ENCODE measurements at places on chromosomes 6 and 20.

GRCh38 chr6:144143878-144144277 lies 6.4 kb upstream of the STX11 start:
- peaks cover 3% of the 10 kb centered on the region for H3K4me1 ChIP-seq
- H3K36me3 ChIP-seq = no peaks in the 10 kb centered on the region
- no peak for DNase-seq

- H3K27me3 ChIP-seq = no peaks in the 10 kb centered on the region
- DNase-seq = no peak
- no peak overlapping the region for H3K27ac ChIP-seq
- no peak overlapping the region for H3K4me3 ChIP-seq
- no peaks in the 10 kb centered on the region for H3K36me3 ChIP-seq
Measured at GRCh38 chr6:115887891-115888290, 172.8 kb downstream of the FRK start.

- H3K27ac ChIP-seq = peak overlapping the region; percentile 96
- peak overlapping the region; percentile 85 for H3K4me3 ChIP-seq
- H3K36me3 ChIP-seq = peaks cover 16% of the 10 kb centered on the region
- peak; percentile 81 for DNase-seq
- peaks cover 20% of the 10 kb centered on the region for H3K4me1 ChIP-seq
Measured at GRCh38 chr6:28383235-28384142, 16.1 kb downstream of the ZSCAN12 start.

DNA sequence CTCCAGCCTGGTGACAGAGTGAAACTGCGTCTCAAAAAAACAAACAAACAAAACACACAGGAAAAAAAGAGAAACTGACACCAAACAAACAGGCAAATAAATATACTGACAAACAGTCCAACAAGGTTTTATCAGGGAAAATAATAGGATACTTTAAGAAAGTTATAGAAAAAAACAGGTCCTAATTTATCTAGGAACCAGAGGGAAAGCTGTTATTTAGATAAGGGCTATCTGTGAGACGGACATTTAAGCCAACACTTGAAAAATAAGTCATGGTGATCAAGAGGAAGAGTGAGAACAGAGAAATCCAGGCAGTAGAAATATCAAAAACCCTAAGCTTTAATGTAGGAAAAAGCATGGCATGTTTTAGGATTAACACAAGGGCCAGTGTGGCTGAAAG lies 68.9 kb downstream of the FAM217A start:
- H3K27me3 ChIP-seq = no peaks in the 10 kb centered on the region
- DNase-seq = no peak
- no peaks in the 10 kb centered on the region for H3K36me3 ChIP-seq
- peaks cover 51% of the 10 kb centered on the region for H3K4me1 ChIP-seq
- H3K27ac ChIP-seq = no peak overlapping the region
- no peak overlapping the region for H3K4me3 ChIP-seq

DNA sequence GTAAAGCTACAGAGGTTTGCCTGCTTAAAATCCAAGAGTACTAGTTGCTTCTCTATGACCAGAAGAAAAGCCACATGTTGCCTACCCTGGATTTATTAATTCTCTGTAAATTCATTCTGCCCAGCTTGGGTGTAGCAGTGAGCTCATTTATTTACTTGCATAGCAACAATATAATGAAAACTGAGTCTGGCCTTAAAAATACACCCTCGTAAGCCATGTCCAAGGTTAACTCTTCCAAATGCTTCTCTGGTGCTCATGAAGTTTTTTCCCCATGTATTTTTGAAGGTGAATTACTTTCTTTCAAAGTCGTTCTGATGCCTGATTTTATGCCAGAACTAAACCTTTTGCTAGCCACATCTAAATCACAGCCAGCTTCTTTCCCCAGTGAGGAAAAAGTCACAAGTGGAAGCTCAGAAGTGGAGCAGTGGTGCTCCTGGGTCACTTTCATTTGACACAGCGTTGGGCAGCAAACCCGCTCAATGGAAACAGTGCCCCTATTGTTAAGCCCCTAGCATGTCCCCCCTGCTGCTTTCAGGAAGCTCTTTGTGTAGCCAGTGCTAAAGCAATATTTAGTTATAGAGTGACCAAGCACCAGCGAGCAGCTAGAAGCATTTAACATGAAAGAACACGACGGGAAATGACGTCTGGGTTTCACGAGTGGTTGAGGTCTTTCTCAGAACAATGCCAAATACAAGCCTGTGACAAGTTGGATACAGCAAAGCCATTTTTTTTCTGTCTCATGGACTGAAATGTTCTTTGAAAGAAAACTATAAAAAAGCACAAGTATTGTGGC lies 29.8 kb downstream of the NEDD9 start:
- no peak overlapping the region for H3K27ac ChIP-seq
- H3K4me3 ChIP-seq = no peak overlapping the region
- no peaks in the 10 kb centered on the region for H3K27me3 ChIP-seq
- no peak for DNase-seq

- H3K27me3 ChIP-seq = peaks cover 4% of the 10 kb centered on the region
- H3K27ac ChIP-seq = no peak overlapping the region
- peaks cover 11% of the 10 kb centered on the region for H3K4me1 ChIP-seq
- no peak for DNase-seq
- H3K4me3 ChIP-seq = no peak overlapping the region
- H3K36me3 ChIP-seq = no peaks in the 10 kb centered on the region
Measured at GRCh38 chr6:20217324-20217855, 5.1 kb upstream of the MBOAT1 start.

GRCh38 chr6:23655525-23655924 lies 470.5 kb upstream of the NRSN1 start:
- DNase-seq = no peak
- no peaks in the 10 kb centered on the region for H3K4me1 ChIP-seq
- H3K4me3 ChIP-seq = no peak overlapping the region
- H3K27ac ChIP-seq = no peak overlapping the region

- H3K27me3 ChIP-seq = no peaks in the 10 kb centered on the region
- H3K4me3 ChIP-seq = no peak overlapping the region
- no peak for DNase-seq
- H3K4me1 ChIP-seq = no peaks in the 10 kb centered on the region
- H3K27ac ChIP-seq = no peak overlapping the region
- peaks cover 4% of the 10 kb centered on the region for H3K36me3 ChIP-seq
Measured at GRCh38 chr6:143575901-143576426, 64.4 kb upstream of the FUCA2 start.

GRCh38 chr6:102026649-102027048 lies 633.1 kb downstream of the GRIK2 start:
- no peaks in the 10 kb centered on the region for H3K36me3 ChIP-seq
- DNase-seq = no peak
- H3K27ac ChIP-seq = no peak overlapping the region
- no peak overlapping the region for H3K4me3 ChIP-seq
- H3K4me1 ChIP-seq = no peaks in the 10 kb centered on the region
- H3K27me3 ChIP-seq = no peaks in the 10 kb centered on the region

GRCh38 chr6:132382630-132383175 lies 18.6 kb downstream of the MOXD1 start:
- H3K4me3 ChIP-seq = no peak overlapping the region
- no peak overlapping the region for H3K27ac ChIP-seq
- no peak for DNase-seq
- peaks cover 17% of the 10 kb centered on the region for H3K4me1 ChIP-seq

DNA sequence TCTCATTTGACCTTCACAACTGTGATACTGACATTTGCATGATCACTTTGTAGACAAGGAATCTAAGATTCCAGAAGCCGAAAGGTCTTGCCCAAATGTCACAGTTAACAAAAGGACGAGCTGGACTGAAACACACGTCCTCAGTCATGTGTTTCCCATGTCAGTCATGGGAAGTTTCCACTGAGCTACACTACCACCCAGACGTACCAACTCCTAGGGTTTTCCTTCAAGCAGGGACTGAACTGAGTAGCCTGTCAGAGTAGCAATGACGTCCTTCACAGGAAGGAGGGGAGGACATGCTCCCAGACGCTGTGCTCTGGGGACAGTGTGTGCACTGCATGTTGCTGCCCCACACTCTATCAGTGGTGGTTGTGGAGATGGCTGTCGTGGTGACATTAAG lies 215.8 kb upstream of the SMLR1 start:
- no peaks in the 10 kb centered on the region for H3K27me3 ChIP-seq
- no peak for DNase-seq
- no peak overlapping the region for H3K4me3 ChIP-seq
- H3K27ac ChIP-seq = no peak overlapping the region

DNA sequence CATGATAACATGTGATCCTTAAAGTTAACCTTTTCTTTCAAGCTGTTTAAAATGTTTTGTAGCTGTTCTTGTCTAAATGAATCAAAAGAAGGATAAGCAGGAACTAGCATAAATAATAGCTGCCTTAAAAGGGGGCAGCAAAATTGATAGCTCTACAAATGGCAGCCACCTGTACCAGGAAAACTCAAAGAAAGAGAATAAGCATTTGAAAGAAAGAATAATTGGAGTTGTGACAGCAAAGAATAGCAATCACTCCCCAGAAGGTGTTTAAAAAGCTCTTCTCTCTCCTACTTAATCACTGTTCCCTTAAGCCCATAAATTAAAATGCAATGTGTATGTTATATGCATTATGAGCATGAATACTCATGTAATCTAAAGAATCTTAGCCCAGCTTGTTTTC lies 114.6 kb downstream of the SIM1 start:
- H3K4me1 ChIP-seq = no peaks in the 10 kb centered on the region
- DNase-seq = no peak
- no peak overlapping the region for H3K27ac ChIP-seq
- no peaks in the 10 kb centered on the region for H3K27me3 ChIP-seq

DNA sequence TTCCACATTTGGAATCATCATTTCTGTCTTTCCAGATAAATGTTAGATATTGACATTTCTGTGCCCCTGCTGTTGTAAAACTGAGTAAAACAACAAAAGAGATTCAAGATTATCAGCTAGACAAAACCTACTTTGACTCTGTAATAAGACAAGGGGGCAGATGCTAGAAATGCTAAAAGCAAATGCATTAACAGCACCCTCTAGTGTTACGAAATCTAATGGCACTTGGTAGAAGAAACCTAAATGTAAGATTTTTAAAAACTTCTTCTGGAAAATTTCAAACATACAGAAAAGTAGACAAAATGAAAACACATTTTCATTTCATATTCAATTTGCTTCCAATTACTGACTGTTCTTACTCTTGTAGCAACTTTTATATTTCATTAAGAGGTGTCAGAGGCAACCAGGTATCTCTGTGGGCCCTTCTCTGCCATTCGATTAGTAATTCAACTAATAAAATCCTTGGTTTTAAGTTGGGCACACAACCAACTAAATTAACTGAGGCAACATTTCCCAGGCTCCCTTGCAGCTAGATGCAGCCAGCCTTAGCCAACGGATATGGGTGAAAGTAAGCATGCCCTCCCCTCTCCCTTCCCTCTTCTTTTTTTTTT lies 45.0 kb downstream of the SLC23A2 start:
- H3K4me1 ChIP-seq = peaks cover 3% of the 10 kb centered on the region
- no peak overlapping the region for H3K4me3 ChIP-seq
- H3K27me3 ChIP-seq = no peaks in the 10 kb centered on the region
- peak; percentile 49 for DNase-seq
- no peak overlapping the region for H3K27ac ChIP-seq
- H3K36me3 ChIP-seq = peaks cover 5% of the 10 kb centered on the region

DNA sequence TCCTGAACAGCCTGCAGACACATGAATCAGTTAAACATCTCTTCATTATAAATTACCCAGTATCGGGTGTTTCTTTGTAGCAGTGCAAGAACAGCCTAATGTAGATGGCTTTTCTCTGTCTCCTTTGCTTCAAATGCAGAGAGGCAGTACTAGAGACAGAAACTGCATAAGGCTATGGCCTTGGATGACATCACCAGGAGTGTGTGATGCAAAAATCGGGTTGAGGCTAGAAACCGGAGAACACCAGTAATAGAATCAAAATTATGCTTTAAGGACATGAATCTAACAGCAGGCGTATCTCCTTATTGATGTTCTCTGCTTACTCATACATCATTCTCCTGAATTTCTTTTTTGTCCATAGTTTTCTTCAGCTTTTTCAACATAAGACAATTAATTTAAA lies 49.3 kb upstream of the FLRT3 start:
- H3K27me3 ChIP-seq = no peaks in the 10 kb centered on the region
- no peak overlapping the region for H3K4me3 ChIP-seq
- no peak for DNase-seq
- H3K36me3 ChIP-seq = no peaks in the 10 kb centered on the region

DNA sequence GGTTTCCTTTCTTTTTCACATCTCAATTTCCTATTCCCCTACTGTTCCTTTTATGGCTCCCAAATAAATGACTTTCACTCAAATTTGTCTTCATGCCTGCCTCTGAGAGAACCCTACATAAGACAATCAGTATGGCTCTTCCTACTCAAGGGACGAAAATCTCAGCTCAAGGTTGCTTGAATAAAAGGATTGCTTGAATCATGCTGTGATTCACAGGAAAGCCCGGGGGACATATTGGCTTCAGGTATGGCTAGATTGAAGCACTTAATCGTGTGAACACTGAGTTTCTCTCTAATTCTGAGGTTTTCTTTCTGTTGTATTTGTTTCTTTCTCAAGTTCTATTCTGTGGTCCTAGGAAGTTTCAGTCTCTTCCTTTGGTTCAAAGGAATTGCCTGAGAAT lies 140.3 kb upstream of the SULF2 start:
- no peak overlapping the region for H3K4me3 ChIP-seq
- DNase-seq = no peak
- H3K4me1 ChIP-seq = no peaks in the 10 kb centered on the region
- H3K27me3 ChIP-seq = peaks cover 48% of the 10 kb centered on the region
- H3K36me3 ChIP-seq = peaks cover 6% of the 10 kb centered on the region
- no peak overlapping the region for H3K27ac ChIP-seq

Measured in naive B cell (primary cell).